Hematopoietic multipotent progenitor cell treated with erythropoietin and hydrocortisone succinate and interleukin-3 and kit ligand, for 4 days (in vitro differentiated cells): ENCODE measurements at places on chromosomes 3 and 15.
A peak's percentile ranks its signal among the peaks of the same experiment; 100 is the strongest.

DNA sequence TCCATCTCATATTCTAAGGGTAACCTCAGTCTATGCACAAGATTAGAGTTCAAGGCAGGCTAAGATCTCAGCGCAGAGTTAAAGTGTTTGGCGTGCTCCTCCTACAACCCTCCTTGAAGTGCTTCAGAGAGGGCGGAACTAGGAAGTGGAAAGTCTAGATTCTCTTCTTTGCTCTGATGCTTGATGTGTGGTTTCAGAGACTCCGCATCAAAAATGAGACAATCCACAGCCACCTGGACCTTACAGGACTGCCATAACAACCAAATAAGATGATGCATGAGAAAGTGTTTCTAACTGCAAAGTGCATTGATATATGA is 161.3 kb upstream of the ATP11B start:
- no peak for DNase-seq

DNA sequence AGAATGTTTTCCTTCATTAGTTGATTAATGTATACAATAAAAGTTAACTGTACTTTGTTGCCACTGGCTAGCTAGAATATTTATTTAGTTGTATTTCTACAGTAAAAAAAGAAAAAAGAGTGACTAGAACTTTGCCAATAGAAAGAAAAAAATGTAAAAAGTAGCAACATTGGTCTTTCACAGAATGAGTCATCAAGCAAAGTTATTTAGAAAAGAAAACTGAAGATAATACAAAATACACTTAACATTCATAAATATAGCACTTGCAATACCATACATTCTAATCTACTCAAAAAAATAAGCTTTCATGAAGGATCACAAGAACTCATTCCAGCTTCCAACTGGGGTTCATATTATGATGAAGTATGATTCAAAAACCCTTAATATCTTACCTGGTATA is 83.4 kb downstream of the AQR start:
- no peak for DNase-seq

GRCh38 chr3:100185847-100186246 is 71.5 kb upstream of the FILIP1L start:
- DNase-seq = no peak

DNA sequence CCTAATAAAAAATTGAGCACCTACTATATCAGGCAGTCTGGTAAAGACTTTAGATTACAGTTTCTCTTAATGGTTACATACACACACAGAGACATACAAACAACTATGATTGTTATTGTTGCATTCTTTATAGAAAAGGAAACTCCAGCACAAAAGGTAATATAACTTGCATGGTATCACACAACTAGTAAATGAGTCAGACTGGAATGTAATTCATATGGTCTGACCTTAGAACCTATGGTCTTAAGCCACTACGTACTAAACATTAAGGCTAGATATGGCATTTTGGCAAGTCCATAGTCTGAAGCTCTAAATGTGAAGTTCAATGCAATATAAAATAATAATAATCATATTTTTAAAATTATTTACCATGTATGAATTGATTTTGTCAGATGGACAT is 380.6 kb downstream of the LSAMP start:
- no peak for DNase-seq

DNA sequence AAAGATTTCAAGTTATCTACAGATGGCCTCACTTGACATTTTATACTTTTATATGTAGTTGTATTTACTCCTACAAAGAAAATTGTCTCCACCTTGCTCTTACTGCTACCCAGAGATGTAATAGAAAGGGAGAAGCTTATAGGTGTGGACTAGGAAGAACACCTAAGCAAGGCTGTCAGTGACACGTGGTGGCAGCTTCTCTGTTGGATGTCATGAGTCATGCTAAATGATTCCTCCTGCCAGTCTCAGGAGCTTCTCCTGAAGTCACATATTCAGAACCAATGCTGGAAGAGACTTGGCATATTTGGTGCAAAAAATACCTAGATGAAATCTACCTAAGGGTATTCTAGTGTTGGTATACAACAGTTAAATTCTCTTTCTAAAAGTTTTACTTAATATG is 184.7 kb downstream of the LRRC3B start:
- no peak for DNase-seq

- no peak for DNase-seq
These were observed 92.1 kb upstream of the PLSCR4 start for GRCh38 chr3:146342989-146343388.

GRCh38 chr3:136412307-136412706 is 162.2 kb downstream of the PCCB start:
- DNase-seq = no peak

GRCh38 chr15:52518487-52519371 is 10.0 kb downstream of the MYO5A start:
- DNase-seq = peak; percentile 63

DNA sequence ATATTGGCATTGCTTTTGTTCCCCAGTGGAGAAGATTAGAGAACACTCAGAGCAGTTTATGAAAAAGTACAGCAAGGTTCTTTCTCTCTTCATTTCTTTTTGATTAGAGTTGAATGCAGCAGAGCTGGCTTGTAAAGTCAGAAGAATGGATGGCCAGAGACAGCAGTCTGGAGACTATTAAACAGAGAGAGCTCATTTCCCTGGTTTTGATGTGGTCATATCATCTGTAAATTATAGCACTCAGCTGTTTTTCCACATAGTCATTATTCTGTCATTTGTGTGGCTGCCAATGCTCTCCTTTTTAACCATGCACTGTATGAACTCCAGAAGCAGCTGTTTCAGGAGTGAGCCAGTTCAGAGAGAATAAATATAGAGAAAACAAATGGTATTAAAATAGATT is 177.4 kb upstream of the CRBN start:
- DNase-seq = no peak

DNA sequence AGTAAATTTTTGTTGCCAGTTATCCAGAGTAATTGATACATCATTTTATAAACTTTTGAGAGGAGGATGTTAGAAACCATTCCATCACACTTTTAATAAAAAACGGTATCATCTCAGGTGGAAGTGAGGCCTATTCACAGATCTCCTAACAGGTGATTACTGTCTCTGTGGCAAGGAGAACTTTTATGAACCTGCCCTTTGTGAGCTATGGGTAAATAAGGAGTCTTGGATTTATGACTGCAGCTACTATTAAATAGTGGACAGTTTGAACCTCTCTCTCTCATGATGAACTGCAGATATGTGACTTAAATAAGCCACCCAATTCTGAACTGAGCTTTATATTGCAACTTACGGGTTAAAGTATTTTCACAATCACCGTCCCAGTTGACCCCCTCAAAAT is 45.7 kb downstream of the ZFAND6 start:
- DNase-seq = no peak

- DNase-seq = peak; percentile 97
These were observed 360.0 kb upstream of the PROK2 start for GRCh38 chr3:72144773-72145505.

GRCh38 chr15:89150762-89151664 is 62.8 kb downstream of the ABHD2 start:
- DNase-seq = peak; percentile 50
